ENCODE measurements at places on chromosomes 4 and X.

- DNase-seq, result no peak
Measured at GRCh38 chr4:81595798-81596610, 124.3 kb upstream of the RASGEF1B start.

DNA sequence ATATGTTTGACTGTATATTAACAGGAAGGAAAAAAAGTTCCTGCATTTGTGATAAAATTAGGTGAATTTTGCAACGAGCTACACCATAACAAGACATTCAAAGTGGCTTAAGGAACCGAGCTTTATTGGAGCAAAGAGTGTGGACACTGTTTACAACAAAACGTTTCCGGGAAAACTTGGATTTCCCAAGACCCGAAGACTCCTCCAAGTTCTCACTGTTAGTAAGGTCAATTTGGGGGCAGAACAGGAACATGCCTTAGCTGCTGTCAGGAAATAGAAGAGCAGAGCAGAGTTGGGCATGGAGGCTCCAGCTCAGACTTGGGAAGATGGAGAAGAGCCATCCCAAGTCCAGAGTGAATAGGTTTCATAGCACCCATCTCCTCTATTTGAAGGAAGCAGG is 16.5 kb downstream of the ADH6 start:
- no peak for DNase-seq

GRCh38 chrX:41912923-41913322 is 10.4 kb downstream of the CASK start:
- no peak for DNase-seq

GRCh38 chr4:28948501-28948900 is 1771.7 kb upstream of the PCDH7 start:
- DNase-seq, result no peak

GRCh38 chr4:8176547-8177399 is 18.2 kb upstream of the ABLIM2 start:
- DNase-seq, result no peak

DNA sequence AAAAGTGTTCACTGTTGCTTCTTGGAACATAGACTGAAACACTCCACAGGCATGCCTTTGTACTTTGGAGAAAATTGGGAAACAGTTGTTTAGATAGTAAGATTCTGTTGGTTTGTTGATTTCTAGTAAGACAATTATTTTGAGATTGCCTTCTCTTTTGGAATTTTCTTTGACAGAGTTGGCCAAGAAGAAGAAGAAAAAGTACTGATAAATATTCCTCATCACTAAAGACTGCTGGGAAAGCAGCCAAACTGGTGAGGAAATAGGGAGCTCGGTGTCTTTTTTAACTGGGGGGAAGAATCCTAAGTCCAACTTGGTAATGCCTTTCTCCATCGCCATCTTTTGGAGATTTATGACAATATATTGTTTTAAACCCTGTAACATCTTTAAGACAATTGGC is 370.7 kb downstream of the GPAT3 start:
- no peak for DNase-seq
